ENCODE measurements at places on chromosomes 4 and X. TPM values are rescaled to one million over a fixed set of nuclear protein-coding genes. Genes with fewer than 3 reads are reported as not detected.

- no peaks in the 10 kb centered on the region for H3K27me3 ChIP-seq
- no peak for DNase-seq
- H3K27ac ChIP-seq, result no peak overlapping the region
- H3K36me3 ChIP-seq, result no peaks in the 10 kb centered on the region
Measured at GRCh38 chrX:129634541-129634940, 20.2 kb downstream of the APLN start.

DNA sequence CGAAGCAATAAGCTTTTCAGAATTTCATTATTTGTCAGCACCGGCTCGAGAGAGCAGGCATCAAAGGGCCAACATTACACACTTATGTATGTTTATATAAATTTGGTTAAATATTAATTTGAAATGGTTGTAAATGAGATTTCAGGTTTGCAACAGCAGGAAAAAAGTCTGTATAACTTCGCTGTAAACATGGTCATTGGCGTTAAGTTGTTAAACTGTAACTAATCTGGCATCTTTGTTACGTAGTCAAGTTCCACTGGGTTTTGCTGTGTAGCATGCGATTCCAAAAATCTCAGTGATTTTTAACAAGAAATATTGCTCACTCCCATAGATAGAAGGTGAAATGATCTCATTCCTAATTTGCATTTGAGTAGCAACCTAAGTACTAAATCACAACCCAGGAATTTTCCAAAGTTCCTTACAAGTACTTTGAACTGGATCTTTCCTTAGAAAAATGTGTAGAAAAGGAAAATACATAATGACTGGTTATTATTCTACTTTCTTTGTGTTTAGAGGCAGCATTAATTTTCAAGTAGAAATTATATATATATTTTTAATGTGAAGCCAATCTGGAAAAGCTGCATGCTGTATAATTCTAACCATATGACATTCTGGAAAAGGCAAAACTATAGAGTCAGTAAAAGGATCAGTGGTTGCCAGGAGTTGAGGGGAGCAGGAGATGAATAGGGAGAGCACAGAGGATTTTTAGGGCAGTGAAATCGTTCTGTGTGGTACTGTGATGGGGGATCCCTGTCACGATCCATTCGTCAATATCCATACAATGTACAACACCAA lies 222.1 kb downstream of the CBR4 start:
- no peaks in the 10 kb centered on the region for H3K36me3 ChIP-seq
- H3K27me3 ChIP-seq, result no peaks in the 10 kb centered on the region
- DNase-seq, result no peak
- no peaks in the 10 kb centered on the region for H3K4me1 ChIP-seq

- no peak overlapping the region for H3K4me3 ChIP-seq
- no peaks in the 10 kb centered on the region for H3K36me3 ChIP-seq
- H3K27me3 ChIP-seq, result no peaks in the 10 kb centered on the region
- H3K4me1 ChIP-seq, result peaks cover 42% of the 10 kb centered on the region
- no peak overlapping the region for H3K27ac ChIP-seq
Measured at GRCh38 chr4:183411291-183411861, 33.1 kb upstream of the CDKN2AIP start.

DNA sequence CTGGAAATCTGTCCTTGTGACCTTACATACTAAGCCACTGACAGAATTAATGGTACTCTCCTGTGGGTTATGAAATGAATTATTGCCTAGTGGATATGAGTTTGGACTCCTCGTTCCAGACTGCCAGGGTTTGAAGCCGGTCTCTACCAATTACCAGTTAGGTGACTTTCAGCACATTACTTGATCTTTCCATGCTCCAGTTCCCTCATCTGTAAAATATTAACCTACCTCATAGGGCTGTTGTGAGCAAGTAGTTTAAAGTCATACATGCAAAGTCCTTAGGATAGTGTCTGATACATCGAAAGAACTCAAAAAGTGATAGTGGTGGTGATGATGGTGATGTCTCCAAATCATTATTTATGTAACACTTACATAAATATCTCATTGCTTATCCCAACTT lies 373.5 kb upstream of the ARX start:
- no peaks in the 10 kb centered on the region for H3K4me1 ChIP-seq
- H3K27ac ChIP-seq, result no peak overlapping the region
- no peaks in the 10 kb centered on the region for H3K27me3 ChIP-seq
- DNase-seq, result no peak
- H3K4me3 ChIP-seq, result no peak overlapping the region

GRCh38 chrX:130726661-130727060 lies 176.3 kb downstream of the ENOX2 start:
- no peak overlapping the region for H3K27ac ChIP-seq
- H3K4me1 ChIP-seq, result no peaks in the 10 kb centered on the region
- H3K27me3 ChIP-seq, result no peaks in the 10 kb centered on the region
- no peak for DNase-seq
- no peaks in the 10 kb centered on the region for H3K36me3 ChIP-seq

DNA sequence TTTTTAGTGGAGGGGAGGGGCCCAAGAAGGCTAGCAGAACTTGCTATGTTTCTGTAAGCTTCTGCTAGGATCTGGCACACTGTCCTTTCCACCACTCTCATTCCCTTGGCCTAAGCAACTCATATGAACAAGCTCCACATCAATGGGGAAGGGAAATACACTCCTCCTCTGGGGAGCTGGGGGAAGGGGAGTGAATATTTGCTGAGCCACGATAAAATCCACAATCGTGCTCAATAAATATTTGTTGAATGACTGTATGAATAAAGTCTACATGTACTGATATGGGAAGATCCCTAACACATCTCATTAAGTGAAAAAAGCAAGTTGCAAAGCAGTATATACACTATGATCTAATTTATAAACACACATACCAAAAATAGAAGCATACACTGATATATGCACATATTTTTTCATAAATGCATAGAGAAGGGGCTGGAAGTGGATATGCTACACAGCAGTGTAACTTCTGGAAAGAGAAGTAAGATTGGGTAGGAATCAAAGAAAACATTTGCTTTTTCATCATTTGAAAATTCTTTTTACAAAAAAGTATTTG lies 95.8 kb upstream of the EFHC2 start:
- no peaks in the 10 kb centered on the region for H3K27me3 ChIP-seq
- no peak overlapping the region for H3K27ac ChIP-seq
- H3K4me1 ChIP-seq, result no peaks in the 10 kb centered on the region
- no peak overlapping the region for H3K4me3 ChIP-seq
- no peaks in the 10 kb centered on the region for H3K36me3 ChIP-seq

- H3K27me3 ChIP-seq, result no peaks in the 10 kb centered on the region
- H3K36me3 ChIP-seq, result peaks cover 10% of the 10 kb centered on the region
- no peak for DNase-seq
- no peak overlapping the region for H3K4me3 ChIP-seq
- H3K4me1 ChIP-seq, result peaks cover 53% of the 10 kb centered on the region
Measured at GRCh38 chr4:24559889-24560288, 24.5 kb downstream of the DHX15 start.

Gene MAP9
- not detected for total RNA-seq

Gene HEPH
- not detected for total RNA-seq

Gene SOWAHB
- 0.27 TPM for total RNA-seq

All from HepG2 (cell line).